ENCODE measurements at places on chromosomes 6 and 20.

DNA sequence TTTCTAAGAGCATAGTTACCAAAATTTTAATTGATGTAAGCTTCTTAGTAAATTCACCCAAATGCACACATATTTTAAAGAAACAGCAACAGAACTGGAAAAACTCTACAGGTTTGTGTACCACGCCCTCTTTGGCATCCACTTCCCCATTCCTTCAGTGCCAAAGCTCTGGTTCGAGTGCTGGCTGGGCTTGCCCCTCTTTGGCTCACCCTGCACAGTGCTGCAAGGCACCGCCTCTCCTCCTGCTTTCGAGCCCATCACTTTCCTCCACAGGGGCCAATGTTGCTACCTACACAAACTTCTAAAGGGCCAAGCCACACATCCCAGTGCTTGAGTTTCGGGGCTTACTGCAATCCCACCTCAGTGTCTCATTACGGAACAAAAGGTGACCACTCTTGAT is 9.6 kb downstream of the LRP11 start:
- no peak for DNase-seq

DNA sequence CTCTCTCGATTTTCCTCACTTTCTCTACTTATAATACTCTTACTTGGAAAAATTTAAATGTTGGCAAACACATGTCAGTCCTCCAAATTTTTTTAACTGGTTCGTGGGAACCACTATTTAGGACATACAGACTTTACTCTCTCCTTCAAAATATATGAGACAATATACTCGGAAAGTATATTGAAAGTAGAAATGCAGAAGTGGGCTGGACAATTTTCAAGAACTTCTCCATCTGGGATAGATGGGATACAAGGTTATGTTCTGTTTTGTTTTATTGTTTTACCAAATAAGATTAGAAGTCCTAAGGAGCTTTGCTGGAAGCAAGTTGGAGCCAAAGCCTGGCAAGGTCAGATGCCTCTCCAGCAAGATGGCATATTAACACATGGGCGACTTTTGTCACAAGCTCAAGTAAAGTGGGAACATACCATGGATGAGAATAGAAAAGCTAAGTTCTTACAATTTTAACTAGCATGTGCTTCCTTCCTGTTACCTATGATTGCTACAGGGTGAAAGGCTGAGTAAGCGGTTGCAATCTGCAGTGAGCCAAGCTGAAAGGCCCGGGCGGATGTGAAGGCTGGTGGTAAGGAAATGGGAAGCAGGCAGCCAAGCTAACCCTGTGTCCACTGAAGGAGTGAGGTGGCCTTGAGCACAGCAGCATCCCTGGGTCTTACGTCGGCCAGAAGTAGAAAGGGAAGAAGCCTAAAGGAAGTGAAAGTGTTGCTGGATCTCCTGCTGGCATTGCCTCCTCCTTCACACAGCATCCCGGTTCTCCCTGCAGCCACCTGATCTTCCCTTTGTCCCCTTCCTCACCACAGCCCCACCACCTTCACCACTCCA is 7.1 kb downstream of the MAP3K5 start:
- DNase-seq = peak; percentile 95

- DNase-seq = no peak
Observed at GRCh38 chr20:24704899-24705298, 235.5 kb downstream of the SYNDIG1 start.

DNA sequence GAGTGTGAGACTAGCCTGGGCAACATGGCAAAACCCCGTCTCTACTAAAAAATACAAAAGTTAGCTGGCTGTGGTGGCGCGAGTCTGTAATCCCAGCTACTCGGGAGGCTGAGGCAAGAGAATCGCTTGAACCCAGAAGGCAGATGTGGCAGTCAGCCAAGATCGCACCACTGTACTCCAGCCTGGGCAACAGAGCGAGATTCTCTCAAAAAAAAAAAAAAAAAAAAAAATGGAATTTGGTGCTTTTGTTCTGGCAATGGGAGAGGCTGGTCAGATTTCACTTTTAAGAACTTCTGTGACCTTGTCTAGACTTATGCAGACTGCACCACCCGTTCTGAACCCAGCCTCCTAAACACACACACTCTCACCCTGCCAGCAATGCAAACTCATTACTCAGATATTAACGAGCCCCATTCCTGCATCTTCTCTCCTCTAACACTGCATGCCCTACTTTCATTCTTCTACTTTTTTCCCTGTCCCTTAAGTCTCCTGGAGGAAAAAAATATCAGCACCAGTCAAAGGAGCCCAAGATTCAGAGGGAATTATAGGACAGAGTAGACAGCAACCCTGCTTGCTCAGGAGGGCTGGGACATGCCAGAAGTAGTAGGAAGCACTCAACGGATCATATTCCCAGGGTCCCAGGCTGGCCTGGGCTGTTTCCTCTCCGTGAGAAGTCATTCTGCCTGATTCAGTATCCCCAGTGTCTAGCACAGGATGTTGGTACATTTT is 4.4 kb downstream of the MOCS1 start:
- DNase-seq = no peak

DNA sequence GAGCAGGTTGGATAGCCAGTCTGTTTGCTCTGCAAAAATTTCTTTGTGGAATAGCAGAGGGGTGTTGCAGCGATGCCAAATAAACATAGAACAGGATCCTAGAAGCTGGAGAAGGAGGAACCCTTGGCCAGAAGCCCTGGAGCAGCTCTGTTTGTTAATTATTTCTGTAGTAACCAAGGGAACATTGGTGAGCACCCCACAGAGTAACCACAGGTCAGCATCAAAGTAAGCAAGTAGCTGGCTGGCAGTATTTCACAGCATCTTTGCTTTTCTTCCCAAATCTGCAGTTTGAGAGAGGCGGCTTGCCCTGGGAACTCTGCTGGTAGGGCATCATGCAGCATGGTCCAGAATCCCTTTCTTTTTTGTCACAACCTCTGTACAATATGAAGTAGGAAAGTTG is 12.7 kb upstream of the APMAP start:
- no peak for DNase-seq

DNA sequence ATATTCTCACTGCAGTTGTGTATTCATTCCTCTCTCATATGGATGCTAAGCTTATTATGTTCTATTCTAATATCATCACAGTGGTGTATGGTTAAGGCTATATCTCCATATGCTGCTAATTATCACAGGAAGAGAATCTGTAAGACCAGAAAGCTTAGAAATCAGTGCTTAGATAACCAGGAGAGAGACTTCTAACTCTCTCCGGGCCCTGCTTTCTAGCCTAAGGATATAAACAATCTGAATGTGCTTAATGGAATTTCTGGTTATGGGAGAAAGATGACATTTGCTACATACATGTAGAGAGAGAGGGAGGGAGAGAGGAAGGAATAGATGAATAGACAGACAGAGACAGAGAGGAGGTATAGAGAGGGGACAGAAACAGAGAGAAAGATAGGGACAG is 1231.3 kb downstream of the EPHA7 start:
- no peak for DNase-seq

DNA sequence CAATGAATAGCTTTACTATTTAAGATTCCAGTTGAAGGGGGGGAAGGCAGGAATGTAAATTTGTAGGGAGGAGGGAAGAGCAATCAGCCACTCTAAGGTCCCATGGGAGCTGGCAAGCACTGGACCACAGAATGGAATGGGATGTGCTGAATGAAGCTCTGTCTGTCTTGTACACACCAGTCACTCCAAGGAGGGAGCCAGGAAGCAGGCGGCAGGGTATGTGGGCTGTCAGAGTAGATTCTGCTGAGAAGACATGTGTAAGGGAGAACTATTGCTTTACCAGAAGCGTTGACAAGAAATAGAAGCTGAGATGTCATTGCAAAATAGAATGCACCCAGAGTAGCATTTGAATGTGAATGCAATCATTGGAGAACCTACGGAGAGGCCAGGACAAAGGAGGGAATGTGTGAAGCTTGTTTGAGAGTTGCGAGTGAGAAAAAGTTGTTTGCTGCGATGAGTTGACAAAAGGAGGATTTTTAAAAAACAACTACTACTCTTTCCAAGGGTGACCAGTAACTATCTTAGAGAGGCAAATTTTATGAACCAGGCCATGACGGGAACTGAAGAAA is 25.2 kb upstream of the PDE7B start:
- no peak for DNase-seq

DNA sequence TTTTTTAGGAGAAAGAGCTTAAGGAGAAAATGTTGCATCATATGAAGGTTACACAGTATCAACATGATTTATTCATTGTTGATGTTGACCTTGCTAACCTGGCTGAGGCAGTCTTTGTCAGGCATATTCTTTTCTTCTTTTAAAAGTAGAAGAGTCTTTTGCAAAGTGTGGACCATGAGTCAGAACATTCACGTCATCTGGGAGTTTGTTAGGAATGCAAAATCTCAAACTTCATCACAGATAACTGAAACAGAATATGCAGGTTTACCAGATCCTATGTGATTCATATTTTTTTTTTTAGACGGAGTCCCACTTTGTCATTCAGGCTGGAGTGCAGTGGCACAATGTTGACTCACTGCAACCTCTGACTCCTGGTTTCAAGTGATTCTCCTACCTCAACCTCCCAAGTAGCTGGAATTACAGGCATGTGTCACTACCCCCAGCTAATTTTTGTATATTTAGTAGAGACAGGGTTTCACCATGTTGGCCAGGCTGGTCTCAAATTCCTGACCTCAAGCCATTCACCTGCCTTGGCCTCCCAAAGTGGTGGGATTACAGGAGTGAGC is 530.4 kb upstream of the BTBD3 start:
- no peak for DNase-seq

DNA sequence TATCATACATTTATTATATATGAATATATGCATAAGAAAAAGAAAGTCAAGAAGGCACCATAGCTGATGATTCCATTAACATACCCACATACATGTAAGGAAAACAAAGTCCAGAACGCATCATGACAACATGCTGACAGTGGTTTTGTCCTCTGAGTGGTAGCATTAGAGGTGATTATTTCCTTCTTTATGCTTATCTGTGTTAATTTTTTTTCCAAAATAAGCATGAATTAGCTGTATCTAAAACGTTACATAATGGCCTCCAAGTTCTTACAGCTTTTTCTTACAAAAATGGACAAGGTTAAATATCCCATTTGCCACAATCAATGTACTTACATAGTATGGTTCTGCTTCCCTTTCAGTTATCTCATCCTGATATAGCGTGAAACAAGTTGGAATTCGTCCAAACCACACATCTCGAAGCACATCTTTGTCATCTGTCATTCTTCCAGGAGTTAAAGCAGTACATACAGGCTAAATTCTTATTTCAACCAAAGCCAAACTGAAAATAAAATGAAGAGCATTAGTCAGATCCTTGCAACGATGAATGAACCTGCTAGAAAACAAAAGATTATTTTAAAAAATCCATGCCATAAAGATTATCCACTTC is 9.7 kb downstream of the ATG5 start:
- DNase-seq = no peak

DNA sequence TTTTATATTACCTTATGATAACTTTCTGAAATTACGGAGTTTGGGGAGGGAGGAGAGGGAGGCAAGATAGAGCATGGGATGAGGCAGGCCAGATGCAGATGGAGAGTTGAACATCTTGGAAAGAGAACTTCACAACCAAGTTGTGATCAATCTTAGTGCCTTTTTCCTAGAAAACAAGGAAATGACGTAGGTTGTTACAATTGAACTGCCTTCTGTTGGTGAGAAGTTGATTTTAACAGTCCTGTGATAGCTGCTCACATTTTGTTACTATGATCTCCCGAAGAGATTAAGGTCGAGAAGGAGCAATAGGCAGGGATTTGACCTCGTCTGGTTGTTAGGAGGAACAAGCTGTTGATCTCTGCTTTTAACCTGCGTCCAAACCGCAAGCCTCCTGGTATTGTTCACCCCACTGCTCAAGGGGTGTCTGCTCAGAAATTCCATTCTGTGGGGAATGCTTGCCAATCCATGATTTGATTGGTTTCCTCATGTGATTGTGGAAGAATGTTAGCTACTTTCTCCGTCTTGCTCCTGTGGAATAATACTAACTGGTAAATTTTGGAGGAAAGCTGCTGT is 35.1 kb downstream of the TIAM2 start:
- no peak for DNase-seq

DNA sequence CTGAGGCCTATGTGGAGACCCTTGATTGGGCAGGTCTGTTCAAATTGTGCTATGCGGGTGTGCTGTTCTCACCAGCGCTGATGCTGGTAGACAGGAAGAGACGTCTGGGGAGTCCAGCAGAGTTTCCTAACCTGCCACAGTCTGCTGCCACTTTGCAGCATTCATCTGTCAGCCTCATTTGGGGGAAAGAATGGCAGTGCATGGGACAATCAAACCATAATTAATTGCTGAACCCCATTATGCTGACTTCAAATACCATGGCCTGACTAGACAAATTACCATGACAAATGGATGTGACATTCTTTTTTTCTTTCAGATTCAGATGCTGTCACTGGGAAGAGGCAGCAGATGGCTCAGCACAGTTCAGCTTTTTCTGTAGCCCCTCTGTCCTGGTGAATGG is 171.4 kb upstream of the SYNDIG1 start:
- DNase-seq = no peak

DNA sequence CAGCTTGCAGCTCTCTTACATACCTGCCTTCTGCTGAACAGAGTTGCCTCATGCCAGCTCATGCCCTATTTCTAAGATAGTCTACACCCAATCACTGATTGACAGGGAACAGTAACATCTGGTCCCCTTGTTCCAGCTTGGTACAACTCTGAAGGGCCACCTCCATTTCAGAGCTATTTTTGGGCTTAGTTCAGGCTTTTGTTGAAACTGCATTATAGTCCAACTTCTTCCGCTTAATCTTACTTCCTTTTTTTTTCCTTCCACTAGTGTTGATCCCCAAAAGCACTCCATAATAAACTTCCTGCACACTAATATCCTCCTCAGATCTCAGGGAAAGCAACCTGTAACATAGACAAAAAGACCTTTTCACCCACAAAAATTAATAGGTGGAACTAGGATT is 65.7 kb upstream of the TNFRSF21 start:
- peak; percentile 11 for DNase-seq

GRCh38 chr6:145427232-145427631 is 308.1 kb downstream of the EPM2A start:
- DNase-seq = no peak

DNA sequence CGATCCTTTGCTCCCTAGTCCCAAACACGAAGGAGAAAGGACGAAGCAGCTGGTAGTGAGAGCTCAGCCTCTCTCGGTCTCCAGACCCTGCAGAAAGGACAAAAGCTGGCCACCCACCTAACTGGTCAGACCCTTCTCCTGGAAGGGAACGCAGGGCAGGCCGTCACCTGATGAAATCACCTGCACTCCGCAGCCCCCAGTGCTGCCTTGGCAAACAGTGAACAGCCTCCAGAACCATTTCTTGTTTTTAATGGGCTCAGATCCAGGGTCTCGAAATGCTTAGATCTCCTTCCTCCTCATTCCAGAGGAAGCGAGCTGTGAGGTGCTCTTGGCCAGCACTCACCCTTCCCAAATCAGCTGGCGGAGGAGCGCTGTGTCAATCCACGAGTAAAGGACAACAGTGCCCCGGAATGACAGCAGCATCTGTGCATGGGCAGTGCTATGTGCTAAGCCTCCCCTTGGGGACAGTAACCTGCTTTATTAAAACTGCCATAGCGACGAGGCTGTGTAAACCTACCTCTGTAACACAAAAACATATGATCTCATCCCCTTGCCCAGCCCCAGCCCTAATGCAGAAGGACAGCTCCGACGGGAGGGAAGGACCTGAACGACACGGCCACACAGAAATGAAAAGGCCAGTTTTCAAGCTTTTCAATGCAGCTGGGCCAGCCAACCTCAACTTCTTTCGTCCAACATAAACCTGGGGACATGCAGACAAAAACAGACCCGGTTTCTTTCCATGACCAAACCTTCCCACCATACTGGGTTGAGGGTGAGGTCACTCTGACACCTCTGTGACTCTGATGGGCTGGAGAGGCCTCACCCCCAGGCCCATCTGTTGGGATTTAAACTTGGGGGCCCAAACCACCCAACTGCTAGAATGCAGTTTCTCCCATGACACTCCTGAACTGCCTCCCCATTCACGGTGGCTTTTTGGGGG is 43.3 kb downstream of the SULF2 start:
- DNase-seq = no peak

All from CD14-positive monocyte (primary cell).